ENCODE measurements at places on chromosomes 12 and 14. TPM values are rescaled to one million over a fixed set of nuclear protein-coding genes. Genes with fewer than 3 reads are reported as not detected.

The KRT7 gene
- 6.1 TPM for total RNA-seq

The KRT71 gene
- not detected for total RNA-seq

GRCh38 chr12:98062464-98063245 lies 452.7 kb upstream of the TMPO start:
- no peak for DNase-seq
- H3K27ac ChIP-seq, result no peak overlapping the region
- no peaks in the 10 kb centered on the region for H3K4me1 ChIP-seq
- no peak overlapping the region for H3K4me3 ChIP-seq

The MIS18BP1 gene
- 61.8 TPM for total RNA-seq

DNA sequence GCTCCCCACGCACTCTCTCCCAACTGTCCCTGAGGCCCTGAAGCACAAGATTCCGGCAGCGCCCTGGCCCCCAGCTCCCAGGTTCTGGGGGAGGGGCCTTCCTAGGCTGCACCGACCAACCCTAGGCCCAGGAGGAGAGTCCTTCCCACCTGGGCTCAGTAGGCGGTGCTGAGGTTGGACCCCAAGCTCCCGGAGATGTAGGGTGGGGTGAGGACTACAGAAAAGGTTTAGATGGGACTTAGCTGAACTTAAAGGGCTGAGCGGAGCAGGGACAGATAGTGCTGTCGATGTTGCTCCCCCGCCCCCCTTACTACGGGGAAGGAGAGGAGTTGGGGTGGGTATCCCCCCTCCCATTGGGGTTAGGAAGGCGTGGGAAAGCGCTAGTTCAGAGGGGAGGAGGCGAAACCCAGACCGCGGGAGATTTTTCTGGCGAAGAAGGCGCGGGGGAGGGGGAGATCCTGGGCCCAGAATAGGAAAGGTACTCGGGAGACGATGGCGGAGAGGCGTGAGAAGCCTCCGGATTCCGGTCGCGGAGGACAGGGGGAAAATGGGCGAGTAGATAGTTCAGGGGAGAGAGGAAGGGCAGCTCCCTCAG lies 4.2 kb upstream of the BAZ2A start:
- H3K27me3 ChIP-seq, result no peaks in the 10 kb centered on the region
- peaks cover 20% of the 10 kb centered on the region for H3K36me3 ChIP-seq
- H3K27ac ChIP-seq, result peak overlapping the region; percentile 97

All from natural killer cell treated with Interleukin-12 subunit alpha and Interleukin-12 subunit beta and Interleukin-15 and Interleukin-18, amount 100 ng/mL, for 72 hours (primary cell).